Activated CD4-positive, alpha-beta T cell treated with anti-CD3 and anti-CD28 coated beads for 36 hours (primary cell): ENCODE measurements at places on chromosomes 13 and 19.

DNA sequence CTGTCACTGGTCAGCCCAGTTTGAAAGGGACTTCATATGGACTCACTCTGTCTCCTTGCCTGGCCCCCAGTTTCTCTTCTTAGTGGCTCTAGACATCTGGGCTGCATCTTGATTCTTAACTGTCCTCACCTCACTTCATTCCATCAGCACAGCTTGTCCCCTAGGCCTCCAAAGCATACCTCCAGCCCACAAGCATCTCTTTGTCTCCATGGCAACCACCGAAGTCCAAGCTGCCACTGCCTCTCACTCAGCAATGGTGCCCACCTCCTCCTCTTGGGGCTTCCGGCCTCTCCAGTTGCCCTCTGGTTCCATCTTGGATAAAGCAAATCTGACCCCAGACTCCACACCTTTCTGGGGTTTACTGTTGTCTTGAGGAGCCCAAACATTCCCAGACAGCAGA is 9.9 kb upstream of the KLHL26 start:
- DNase-seq = no peak

- no peak for DNase-seq
Measured at GRCh38 chr13:52949742-52950141, 78.9 kb upstream of the OLFM4 start.

DNA sequence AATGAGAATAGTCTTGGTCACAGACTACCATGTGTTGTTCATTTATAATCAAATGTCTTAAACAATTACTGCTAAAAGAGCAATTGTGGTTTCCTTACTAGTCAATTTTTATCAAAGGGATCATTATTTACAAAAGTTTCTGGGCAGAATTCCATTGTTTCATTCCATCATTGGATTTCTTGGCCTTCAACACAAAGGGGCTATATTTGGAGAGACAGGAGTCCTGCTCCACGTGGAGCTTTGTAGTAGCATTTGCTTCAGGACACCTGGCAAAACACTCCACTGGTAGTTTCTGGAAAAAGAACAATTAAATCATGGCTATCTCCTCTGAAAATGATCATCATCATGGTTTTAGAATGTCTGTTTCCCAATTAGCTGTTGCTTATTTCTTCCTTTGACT is 22.3 kb upstream of the STARD13 start:
- no peak for DNase-seq

DNA sequence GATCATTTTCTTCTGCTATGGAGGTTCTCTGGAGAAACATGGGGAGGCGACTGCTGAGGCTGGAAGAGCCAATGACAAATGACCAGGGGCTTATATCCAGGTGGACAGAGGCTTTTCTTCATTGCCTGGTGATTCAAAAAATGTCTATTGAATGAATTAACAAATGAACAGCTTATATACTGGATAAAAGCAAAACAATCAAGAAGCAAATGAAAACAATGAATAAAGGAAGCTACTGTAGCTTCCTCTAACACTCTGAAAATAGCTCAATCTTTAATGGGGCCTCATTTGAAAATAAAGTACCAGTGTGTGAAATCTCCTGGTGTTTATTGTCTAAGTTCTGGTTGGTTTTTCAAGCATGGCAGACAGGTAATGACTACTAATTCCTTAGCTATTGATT is 167.5 kb upstream of the TMTC4 start:
- no peak for DNase-seq

GRCh38 chr13:83884141-83884540 is 1.9 kb upstream of the SLITRK1 start:
- no peak for DNase-seq

DNA sequence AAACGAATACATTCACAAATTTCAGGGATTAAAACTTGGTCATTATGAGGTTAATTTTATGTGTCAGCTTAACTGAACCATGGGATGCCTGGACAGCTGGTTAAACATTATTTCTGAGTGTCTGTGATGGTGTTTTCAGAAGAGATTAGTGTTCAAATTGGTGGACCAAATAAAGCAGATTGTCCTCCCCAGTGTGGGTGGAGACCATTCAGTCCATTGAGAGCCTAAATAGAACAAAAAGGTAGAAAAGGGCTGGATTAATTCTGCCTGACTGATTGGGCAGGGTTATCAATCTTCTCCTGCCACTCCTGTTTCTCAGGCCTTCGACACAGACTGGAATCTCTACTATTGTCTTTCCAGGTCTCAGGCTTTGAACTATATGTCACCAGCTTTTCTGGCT is 203.8 kb upstream of the SLITRK6 start:
- no peak for DNase-seq

DNA sequence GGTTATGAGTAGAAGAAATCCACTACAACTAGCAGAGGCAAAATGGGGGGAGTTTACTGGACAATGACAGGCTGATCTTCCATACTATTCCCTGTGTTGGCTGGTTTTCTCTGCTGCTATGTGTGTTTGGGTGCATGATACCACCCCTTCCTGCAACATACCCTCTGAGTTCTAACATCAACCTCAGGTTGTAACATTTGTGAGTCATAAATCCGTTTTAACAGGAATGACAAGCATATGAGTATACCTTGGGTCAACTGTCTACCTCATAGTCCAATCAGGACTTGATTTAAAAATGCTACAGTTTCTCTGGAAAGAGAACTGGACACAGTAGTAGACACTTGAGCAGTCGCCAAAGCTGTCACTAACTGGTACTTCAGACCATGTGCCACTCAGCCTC is 422.9 kb downstream of the KCTD12 start:
- DNase-seq = no peak

- DNase-seq = no peak
Measured at GRCh38 chr13:90105849-90106496, 1241.5 kb upstream of the MIR17HG start.

- no peak for DNase-seq
Measured at GRCh38 chr13:61192826-61193225, 222.8 kb downstream of the PCDH20 start.

- DNase-seq = peak; percentile 6
Measured at GRCh38 chr13:26280822-26281221, 26.9 kb downstream of the CDK8 start.

DNA sequence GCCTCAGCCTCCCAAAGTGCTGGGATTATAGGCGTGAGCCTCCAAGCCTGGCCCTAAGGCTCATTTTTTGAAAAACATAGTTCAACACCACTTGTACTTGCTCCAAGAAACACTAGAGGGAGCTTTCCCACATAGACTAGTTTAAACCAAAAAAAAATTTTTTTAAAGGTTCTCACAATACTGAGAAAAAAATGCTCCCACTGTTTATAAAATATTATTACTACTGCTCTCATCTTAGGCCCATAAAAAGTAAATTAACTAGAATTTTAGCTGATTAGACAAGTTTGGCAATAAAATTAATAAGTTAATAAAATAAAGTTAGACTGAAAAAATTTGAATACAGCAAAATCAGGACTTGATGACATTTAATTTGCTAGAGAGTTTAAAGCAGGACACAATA is 109.5 kb downstream of the TBC1D4 start:
- no peak for DNase-seq

- DNase-seq = no peak
Measured at GRCh38 chr19:54660306-54660705, 2.5 kb upstream of the LILRB4 start.

DNA sequence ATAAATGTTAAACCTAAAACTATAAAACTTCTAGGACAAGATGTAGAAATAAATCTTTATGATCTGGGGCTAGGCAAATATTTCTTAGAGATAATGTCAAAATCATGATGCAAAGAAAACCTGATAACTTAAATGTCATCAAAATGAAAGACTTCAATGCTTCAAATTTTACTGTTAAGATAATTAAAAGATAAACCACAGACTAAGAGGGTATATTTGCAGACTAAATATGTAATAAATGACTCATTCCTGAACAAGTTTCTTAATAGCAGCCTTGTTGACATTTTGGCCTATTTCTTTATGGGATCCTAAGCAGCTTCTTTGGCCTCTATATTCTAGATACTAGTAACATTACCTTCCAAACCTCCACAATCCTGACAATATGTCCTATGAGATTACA is 2878.3 kb upstream of the PCDH20 start:
- no peak for DNase-seq

DNA sequence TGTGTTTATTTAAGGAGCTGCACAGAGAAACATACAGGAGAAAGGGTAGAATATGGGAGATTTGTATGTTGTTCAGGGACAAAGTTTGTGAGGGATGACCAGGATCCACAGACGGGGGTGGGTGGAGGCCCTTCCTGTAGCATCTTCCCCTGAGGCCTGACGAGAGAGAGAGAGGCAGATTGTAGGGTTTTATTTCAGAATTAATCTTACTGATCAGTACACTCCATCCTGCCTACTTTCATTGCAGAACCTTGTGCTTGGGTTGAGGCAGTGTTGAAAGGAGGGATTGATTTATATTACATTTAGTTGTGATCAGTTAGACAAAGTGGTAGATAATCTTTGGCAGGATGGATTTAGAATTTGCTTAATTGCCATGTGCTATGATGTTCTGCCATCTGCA is 39.6 kb downstream of the MTUS2 start:
- no peak for DNase-seq

DNA sequence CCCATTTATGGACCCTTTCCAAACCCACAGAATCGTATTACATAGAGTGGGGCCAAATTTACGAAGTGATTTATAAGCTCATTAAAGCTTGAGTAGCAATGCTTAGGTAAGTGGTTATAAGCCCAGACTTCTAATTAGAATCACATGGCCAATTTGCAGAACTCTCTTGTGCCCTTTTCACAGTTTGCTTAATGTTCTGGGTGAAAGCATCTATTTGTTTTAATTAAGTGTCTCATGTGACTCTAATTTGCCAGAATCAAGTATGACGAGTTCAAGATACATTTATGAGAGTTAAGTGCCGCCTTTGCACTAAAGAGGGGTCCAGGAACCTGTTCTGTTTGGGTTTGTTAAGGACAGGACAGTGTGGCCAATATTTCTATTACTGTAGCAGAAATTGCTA is 46.0 kb upstream of the ZNF681 start:
- DNase-seq = no peak

DNA sequence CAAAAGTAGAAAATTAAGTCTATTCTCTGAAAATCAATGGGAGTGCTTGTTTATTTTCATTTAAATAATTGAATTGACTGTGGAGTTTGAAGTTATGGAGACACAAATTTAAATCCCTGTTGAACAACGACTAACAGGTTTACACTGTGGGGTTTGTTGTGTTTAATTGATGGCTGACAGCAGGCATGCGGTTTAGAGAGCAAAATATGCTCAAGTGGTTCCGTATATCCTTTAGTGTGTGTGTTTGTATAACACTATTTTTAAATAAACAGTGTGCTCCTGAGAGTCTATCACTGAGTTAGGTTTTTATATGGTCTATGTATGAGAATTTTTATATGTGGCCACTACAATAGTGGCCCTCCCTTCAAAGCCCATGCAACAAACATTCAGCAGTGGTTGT is 332.0 kb downstream of the GPC6 start:
- DNase-seq = no peak

DNA sequence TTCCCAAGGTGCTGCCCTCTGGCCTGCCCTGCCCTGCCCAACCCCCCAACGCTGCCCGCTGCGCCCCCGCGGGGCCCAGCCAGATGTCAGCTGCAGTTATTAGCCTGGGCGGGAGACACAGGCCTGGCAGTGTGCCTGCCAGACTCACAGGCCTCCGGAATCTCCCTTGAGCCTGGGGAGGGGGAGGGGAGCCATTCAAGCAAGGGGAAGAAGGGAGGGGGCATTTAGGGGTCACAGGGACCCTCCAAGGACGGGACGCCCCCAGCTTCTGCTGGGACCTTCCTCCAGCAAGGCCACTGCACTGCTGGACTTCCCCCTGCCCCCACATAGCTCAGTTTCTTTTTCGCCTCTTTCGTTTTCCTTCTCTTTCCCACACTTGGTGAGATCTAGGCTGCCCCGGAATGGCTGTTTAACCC is 2.6 kb upstream of the JUNB start:
- DNase-seq = peak; percentile 74

DNA sequence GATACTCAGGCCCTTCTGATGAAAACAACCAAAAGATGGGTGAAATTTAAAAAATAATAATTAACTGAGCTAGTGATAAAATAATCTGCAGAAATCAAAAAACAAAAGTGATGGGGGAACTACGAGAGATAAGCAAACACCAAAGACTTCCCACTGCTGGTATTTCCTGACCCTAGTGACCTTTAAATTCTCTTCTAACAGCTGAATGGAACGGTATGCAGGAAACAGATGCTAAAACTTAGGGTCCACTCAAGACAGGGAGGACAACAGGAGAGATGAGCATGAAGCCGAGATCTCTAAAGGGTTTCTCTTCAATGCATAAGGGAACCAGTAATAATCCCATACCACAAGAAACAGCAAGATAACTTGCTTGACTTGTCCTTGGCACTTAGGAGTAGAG is 50.8 kb downstream of the USP12 start:
- DNase-seq = no peak

- no peak for DNase-seq
Measured at GRCh38 chr19:3398114-3398899, 31.9 kb downstream of the NFIC start.

DNA sequence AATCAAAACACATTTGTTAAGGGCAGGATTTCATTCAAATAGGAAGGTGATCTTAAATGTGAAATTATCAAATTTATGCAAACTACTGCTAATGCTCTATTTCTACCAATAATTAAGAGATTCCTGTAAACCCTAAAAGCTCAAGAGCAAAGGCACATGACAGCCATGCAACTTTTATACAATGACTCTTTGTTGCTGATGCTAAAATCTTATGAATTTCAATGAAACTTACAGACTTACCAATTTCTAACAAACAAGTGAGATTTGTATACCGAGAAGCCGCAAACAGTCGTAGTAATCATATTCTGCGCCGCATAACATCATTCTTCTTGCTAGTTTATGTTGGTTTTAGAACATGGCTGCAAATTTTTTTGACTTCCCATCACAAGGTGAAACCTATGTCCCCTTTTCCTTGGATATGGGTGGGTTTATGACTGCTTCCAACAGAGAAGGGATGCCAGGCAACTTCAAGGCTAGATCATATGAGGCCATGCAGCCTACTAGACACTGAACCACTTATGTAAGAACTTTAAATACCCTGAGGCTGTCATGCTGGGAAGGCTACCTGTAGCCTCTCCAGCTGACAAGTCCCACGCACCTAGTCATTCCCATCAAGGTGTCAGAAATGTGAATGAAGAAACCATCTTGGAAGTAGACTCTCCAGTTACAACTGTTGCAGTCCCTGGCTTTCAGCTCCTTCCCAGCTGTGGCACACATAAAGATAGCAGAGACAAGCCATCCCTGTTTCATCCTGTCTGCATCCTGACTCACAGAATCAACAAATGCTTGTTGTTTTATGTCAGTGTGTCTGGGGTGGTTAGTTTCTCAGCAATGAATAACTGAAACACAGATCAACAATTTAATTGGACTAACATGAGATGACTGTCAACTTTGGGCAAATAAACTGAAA is 42.0 kb downstream of the LNX2 start:
- DNase-seq = no peak

- DNase-seq = no peak
Measured at GRCh38 chr13:113604186-113604585, 19.6 kb downstream of the TFDP1 start.

GRCh38 chr19:49861541-49862378 is 5.6 kb downstream of the PNKP start:
- DNase-seq = no peak
